DMS79 treated with DMSO at 0.1 percent for 48 hours (cell line): ENCODE measurements at places on chromosomes 16 and 17.
A peak's percentile ranks its signal among the peaks of the same experiment; 100 is the strongest.

DNA sequence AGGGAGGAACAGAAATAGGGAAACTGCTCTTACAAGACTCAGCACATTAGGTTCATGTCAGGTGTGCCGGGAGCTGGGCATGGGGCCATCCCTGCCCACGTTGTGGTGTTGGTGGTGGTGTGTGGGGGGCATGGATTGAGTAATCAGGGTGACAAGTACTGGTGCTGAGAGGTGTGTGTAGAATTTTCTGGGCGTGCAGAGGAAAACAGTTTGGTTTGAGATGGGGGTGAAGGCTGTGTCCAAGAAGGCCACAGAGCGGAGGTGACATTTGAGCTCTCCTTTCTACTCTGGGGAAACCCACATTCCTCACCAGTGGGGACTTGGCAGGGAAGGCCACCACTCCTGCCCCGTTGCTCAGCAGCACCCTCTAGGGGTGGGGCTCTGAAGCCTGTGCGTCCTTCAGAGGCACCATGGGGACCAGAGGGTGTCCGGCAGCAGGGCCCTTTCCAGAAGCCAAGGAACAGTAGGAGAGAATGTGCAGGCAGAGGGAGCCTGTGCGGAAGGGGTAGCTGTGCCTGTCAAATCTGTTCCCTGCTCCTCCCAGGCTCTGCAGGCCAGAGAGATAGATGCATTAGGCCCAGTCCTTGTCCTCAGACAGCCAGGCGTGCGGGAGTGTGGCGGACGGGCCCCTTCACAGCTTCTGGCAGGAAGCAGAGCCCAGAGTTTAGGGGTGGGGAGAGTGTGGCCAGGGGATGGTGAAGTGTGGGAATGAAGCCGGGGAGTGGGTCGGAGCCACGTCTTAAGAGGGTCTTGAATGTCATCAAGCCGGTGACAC lies 48.7 kb upstream of the GSE1 start:
- DNase-seq = no peak

- DNase-seq = no peak
Measured at GRCh38 chr16:23949630-23950290, 114.0 kb downstream of the PRKCB start.

- DNase-seq = peak; percentile 63
Measured at GRCh38 chr17:36544044-36544306, 744 bp upstream of the GGNBP2 start.

DNA sequence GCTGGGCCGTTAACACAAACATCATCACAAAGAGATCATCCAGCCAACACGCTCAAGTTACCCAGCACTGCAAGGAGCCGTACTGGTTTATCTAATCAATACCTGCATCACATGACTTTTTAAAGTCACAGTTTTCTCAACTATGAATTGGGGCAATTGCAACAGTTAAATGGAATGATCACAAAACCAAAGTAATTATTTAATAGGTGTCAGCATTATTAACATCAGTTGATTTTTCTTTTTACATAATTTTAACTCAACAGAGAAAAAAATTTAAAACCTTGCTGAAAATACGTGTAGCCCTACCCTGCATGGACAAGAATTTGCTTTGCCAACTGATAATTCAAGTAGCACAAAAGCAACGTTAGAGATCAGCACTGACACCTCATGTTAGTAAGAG lies 95.7 kb upstream of the SOX9 start:
- DNase-seq = no peak

- DNase-seq = no peak
Measured at GRCh38 chr17:17812211-17813054, 24.4 kb downstream of the SREBF1 start.

DNA sequence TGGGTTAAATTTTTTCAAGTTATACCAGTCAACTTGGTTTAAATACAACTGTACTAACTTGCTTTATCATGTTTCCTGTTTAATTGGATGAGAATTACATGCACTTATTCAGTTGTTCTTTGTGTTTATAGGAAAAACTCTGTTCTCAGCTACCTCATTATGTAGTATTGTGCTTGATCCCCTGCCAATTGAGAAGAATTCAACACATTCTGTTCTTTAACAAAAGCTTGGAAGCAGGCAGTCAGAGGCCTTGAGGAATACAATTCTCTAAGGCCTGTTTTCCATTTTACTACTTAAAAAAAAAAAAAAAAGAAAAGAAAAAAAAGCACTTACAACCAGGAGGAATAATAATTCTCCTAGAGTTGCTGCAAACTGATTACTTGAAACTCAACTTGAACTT lies 60.6 kb upstream of the CMIP start:
- DNase-seq = no peak

- no peak for DNase-seq
Measured at GRCh38 chr16:8663192-8664089, 11.0 kb upstream of the ABAT start.

DNA sequence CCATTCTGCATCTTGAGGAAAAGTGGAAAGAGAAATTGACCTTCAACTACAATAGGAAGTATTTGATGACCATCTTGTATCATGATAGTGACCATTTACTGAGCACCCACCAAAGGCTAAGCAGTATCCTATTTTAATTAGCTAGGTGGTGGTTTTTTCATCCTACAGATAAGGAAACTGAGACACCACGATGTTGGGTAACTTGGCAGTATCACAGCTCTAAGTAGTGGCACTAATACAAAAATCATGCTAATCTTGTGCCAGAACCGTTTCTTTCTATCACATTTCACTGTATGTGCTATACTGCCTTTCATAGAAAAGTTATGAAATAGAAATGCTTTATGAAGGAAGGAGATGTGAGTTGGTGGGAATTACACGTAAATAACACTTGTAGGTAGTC lies 2.3 kb downstream of the EVI2B start:
- DNase-seq = no peak

DNA sequence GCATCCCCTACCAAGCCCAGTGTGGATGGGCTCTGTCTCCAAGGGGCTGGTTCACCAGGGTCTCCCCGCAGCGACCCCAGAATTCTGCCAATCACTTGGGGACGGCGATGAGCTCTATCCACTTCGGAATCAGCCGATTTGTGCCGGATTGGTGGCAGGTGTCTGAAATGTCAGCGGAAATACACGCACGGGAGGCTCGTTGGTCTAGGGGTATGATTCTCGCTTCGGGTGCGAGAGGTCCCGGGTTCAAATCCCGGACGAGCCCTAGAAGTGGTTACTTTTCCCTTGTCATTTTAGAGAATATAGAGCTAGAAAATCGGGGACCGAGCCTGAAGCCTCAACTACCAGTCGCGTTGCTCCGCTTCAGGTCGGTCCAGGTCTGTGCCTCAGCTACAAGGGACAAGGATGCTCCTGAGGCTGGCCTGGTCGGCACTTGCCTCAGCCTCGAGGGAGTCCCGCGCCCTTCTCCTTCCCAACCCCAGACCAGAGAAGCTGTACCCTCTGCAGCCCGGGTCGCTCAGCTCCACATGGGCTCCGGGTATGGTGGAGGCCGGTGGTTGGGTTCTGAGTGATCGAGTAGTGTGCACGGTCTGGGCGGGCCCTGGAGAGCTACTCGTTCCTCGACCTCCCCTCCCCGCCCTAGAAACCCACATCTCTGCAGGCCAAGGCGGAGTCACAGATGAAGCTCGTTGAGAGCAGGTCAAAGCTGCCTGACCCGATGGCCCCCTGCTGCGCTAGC lies 16.0 kb upstream of the OR1F1 start:
- DNase-seq = no peak

GRCh38 chr16:46833460-46833800 lies 2.5 kb upstream of the C16orf87 start:
- no peak for DNase-seq

DNA sequence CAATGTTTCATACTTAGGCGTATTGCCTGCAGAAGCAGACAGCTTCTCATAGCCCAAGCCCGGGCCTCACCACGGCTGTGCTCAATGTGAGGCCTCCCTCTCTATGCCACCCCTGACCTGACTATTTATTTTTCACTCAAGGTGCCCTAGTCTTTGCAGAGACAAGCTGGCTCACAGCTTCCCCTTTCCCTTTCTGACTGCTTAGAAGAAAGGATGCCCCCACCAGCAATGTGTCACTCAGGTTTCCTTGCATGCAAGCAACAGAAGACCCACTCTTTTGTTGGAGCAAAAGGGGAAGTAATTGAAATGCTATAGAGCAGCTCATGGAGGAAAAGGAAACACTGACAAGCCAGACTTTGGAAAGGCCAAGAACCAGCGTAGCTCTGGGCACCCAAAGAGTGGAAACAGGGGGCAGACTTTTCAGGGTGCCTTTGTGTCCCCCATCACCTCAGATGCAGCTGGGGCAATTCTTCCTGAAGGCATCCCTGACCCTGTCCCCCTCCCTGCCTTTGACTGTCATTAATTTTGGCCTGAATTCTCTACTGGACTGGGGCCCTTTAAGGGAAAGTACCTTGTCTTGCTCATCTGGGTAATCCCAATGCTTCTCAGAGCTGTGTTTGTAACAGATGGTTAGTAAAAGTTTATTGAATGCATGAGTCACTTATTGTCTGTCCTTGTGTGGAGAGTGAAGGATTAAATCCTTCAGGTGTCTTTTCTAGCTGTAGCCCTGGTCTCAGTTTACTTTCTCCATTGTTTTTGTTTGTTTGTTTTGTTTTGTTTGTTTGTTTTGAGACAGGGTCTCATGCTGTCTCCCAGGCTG lies 17.8 kb downstream of the RGS9 start:
- DNase-seq = no peak

- no peak for DNase-seq
Measured at GRCh38 chr17:18040261-18040858, 1.2 kb downstream of the GID4 start.

DNA sequence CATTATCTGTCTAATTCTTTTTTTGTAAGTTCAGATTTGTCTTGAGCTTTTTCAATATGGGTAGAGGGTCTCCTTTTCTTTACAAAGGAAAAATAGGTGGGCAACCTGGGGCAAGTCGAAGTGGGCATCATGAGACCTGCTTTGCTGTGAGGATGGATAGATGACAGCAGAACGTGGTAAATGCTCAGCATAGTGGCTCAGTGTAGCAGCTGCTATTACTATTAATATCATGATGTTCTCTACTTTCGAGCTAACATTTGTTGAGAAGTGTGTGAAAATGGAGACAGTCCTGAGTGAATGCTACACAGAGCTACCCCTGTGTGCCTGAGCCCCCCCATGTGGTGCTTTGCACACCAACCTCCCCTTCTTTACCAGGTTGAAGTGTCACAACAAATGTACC lies 39.0 kb upstream of the LGALS9 start:
- DNase-seq = no peak

DNA sequence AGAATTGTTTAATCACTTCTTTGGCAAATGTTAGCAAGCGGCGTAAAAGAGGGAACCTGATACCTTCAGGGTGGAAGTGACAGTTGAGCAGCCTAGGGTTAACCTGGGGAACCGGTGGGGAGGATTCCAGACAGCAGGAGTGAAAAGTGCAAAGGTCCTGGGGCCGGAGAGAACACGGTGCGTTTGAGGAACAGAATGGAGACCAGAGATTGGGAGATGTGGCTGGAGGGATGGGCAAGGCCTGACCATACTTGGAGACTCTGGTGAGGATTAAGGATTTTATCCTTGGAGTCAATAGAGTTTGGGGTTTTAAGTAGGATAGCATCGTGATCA lies 2.3 kb upstream of the ZNF500 start:
- no peak for DNase-seq

DNA sequence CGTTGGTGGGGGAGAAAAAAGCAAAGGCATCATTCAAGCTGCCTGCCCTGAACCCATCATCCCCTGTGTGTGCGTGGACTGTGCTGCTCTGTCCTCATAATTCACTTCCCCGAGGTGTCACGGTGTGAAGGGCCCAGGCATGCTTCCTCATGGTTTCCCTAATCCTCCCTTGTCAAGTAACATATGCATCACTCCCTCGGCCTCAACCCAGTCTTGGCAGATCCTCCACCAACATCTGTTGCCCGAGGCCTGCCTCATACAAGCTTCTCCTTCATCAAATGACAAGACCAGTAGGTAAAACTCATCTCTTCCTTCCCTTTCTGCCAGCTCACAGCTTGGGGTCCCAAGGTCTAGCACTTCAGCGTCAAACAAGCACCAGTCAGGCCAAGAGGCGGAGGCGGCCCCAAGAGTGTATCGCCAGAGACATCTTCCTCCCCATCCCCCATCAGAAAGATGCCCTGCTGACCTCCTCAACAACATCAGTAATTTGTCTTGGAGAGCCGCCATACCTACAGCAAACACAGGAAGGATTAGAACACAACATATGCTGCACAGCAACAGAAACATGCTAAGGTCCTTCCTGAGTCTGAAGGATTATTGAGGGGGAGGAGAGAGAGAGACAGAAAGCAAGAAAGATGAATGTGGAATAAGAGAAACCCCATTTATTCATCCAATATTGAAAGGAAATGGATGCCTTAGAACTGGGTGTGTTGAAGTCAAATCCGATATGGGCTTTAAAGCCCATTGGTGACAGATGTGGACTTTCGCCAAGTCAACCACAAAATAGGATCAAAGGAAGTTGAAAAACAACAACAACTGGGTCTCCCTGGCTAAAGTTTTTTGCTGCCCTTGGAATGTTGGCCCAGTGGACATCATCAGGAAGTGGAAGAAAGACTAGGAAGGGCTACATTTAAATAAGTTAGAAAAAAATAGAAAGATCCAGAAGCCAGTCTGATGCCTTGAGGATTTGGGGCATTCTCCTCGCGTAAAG lies 38.4 kb downstream of the SOX9 start:
- DNase-seq = no peak

- DNase-seq = no peak
Measured at GRCh38 chr16:70694088-70694867, 8.4 kb upstream of the MTSS2 start.

DNA sequence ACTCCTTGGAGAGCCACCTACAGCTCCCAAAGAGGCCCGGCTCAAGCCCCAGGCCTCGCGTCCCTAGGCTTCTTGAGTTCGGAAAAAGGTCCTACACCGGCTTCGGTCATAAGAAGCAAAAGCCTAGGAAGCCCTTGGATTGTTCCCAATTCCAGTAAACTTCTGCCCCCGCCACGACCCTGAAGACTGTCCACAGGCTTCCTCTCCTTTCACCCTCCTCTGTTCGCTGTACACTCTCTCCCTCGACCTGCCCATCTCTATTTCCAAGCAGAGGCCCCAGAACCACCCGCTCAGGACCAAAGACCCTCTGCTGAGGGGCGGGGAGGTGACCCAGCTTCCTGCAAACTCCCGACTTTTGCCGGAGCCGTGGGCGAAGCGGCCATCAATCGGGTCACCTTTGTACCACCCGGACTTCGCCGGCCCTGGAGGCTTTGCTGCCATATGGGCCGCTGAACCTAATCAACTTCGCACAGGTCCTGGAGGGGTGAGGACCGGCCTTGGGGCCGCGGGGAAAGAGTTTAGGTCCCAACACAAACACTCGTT lies 2.7 kb downstream of the HOXB2 start:
- DNase-seq = no peak

GRCh38 chr17:45077643-45078042 lies 16.5 kb downstream of the NMT1 start:
- DNase-seq = no peak

DNA sequence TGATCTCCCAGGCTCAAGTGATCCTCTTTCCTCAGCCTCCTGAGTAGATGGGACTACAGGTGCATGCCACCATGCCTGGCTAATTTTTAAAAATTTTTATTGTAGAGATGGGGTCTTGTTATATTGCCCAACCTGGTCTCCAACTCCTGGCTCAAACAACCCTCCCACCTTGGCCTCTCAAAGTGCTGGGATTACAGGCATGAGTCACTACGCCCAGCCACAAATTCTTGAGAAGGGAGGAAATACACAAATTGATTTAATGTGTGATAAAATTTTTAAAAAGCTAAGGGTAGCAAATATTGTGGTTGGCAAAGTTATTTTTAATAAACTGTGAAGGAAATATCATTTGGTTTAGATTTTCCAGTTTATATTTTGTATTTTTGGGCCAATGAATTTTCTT lies 9.6 kb downstream of the ITGAD start:
- no peak for DNase-seq

- no peak for DNase-seq
Measured at GRCh38 chr17:49928837-49929475, 40.0 kb upstream of the DLX4 start.
